Posterior vena cava (tissue), 2 donors: ENCODE measurements at places on chromosomes 2 and 18. TPM values are rescaled to one million over a fixed set of nuclear protein-coding genes. Genes with fewer than 3 reads are reported as not detected.

ANXA4 gene
- 90.8 TPM for total RNA-seq

IL1F10 gene
- total RNA-seq = not detected

ZNF512 gene
- total RNA-seq = 27.4 TPM

ELAC1 gene
- 9.9 TPM for total RNA-seq

BMP10 gene
- total RNA-seq = not detected

B3GNT7 gene
- 5.7 TPM for total RNA-seq

OR6B2 gene
- not detected for total RNA-seq

DTNA gene
- total RNA-seq = 110 TPM

PPP1R1C gene
- 0.93 TPM for total RNA-seq

VAMP5 gene
- 96.2 TPM for total RNA-seq

DLGAP1 gene
- total RNA-seq = 0.32 TPM
